AG20443 (cell line): ENCODE measurements at places on chromosomes 16 and 17.
A peak's percentile ranks its signal among the peaks of the same experiment; 100 is the strongest.

GRCh38 chr16:85891776-85892166, 7.2 kb upstream of the IRF8 start:
- DNase-seq = no peak

DNA sequence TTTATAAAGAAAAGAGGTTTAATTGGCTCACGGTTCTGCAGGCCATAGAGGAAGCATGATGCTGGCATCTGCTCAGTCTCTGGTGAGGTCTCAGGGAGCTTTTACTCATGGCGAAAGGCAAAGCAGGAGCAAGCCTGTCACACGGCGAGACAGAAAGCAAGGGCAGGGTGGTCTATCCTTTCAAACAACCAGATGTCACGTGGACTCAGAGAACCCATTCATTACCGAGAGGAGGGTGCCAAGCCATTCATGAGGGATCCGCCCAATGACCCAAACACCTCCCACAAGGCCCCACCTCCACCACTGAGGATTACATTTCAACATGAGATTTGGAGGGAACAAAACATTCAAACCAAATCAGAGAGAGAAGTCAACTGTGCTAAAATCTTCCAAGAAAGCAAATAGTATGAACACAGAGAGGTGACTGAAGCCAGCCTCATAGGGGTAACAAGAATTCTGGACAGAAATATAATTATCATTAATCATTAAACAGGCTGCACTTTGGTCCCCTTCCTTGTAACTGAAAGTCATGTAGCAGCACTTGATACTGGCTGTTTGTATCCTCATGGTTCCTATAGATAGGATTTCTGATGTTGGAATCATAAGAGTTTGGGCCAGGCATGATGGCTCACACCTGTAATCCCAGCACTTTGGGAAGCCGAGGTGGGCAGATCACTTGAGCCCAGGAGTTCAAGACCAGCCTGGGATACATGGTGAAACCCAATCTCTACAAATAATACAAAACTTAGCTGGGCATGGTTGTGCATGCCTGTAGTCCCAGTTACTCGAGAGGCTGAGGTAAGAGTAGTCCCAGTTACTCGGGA, 52.5 kb upstream of the B4GALNT2 start:
- DNase-seq = no peak

- DNase-seq = no peak
These were observed 32.9 kb downstream of the CFAP20 start for GRCh38 chr16:58096249-58096648.

- DNase-seq = peak; percentile 87
These were observed 25.6 kb downstream of the IGSF6 start for GRCh38 chr16:21626659-21627277.

DNA sequence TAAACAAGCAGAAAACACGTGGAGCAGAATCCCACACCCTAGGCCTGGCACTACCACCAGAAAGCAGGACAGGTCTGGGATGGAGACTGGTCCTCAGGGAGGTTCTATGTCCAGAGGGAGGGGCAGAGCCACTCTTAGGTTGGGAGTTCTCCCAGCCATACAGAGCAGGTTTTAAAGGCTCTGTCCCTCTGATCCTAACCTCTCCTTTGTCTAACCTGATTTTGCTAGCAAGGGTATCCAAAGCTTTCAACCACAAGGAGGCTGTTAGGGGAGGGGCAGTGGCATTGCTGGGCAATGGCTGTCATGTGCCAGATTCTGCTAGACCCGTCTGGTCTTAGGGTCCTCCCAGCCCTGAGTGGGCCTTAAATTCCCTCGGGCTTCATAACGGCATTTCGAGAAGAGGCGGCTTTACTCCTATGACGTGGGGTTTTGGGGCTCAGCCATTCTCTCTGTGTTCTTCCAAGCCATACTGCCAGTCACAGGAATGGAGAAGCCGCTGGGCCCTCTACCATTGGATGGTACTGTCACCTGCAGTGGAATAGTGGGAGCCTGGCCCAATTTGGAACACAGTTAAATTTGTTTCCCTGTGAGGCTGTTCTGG, 5.7 kb downstream of the TPPP3 start:
- no peak for DNase-seq

- no peak for DNase-seq
These were observed 2.4 kb upstream of the PRR15L start for GRCh38 chr17:47959825-47960655.

- DNase-seq = no peak
These were observed 50.7 kb downstream of the NT5M start for GRCh38 chr17:17353625-17354484.

DNA sequence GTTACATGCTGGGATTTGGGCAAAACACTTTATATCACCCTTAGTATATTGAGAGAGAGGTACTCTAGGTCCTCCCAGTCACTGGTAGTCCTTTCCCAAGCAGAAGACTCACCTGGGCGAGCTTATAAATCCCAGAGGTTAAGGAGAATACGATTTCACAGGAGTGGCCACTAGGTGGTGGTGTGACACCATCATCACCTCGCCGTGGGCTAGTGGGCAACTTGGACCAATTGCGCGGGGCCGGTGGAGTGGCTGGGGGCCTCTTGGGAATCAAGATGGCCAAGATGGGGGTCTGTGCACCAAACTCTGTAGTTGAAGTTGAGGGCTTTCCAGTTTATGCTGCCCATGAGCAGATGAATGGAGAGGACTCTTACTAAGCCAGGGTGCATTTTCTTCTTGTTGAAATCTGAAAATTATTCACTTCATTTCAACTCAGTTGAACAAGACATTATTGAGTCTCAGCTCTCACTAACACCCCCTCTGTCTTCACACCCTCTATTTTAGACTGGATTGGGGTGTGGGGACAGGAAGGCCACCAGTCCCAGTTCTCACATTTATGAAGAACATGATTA, 38.2 kb upstream of the PIRT start:
- peak; percentile 58 for DNase-seq

DNA sequence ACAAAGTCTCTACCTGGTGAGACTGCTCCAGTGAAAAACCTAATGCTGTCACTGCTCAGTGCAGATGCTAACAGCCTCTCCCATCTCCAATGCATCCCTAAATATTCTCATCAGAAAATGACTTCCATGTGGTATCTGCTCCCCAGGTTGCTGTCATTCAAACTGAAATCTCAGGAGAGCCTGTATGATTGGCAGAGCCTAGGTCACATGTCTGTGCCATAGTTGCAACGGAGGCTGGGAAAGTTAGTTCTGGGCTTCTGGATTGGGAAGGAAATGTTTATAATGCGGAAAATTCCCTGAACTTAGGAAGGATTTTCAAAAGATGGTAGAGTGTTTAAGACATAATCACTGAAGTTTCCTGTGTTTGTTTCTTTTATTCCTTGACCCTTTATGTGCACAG, 206.4 kb upstream of the ZKSCAN2 start:
- no peak for DNase-seq

- peak; percentile 72 for DNase-seq
These were observed 34.8 kb downstream of the TIMM22 start for GRCh38 chr17:1031711-1032110.

DNA sequence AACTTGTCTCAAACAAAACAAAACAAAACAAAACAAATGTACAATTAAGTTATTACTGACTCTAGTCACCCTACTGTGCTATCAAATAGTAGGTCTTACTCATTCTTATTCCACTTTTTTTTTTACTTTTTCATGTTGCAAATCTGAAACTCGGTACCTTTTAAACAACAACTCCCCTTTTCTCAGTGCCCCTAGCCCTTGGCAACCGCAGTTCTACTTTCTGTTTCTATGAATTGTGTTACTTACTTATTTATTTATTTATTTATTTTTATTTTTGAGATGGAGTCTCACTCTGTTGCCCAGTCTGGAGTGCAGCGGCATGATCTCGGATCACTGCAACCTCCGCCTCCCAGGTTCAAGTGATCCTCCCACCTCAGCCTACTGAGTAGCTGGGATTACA, 104.0 kb downstream of the SLC39A11 start:
- no peak for DNase-seq

DNA sequence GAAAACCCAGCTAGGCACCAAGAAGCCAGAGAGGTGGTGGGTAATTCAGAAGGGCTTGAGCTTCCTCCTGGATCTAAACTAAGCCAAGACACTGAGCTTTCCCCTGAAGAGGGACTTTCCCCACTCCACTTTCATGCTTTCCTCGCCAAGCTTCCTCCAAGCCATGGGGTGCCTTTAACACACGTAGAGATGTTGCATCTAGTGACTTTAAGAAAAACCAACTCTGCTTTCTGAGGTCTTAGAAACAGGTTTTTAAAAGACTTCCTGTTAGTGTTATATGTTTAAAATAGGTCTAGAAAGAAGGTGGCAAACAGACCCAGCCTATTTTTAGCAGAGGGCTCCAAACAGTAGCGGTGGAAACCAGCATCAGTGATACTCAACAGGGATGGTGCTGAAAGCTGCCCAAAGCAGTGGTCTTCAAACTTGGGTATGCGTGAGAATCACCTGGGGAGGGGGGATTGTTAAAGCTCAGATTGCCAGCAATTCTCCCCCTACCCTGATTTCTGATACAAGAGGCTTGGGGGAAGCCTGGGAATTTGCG, 585.6 kb downstream of the CDH13 start:
- no peak for DNase-seq

DNA sequence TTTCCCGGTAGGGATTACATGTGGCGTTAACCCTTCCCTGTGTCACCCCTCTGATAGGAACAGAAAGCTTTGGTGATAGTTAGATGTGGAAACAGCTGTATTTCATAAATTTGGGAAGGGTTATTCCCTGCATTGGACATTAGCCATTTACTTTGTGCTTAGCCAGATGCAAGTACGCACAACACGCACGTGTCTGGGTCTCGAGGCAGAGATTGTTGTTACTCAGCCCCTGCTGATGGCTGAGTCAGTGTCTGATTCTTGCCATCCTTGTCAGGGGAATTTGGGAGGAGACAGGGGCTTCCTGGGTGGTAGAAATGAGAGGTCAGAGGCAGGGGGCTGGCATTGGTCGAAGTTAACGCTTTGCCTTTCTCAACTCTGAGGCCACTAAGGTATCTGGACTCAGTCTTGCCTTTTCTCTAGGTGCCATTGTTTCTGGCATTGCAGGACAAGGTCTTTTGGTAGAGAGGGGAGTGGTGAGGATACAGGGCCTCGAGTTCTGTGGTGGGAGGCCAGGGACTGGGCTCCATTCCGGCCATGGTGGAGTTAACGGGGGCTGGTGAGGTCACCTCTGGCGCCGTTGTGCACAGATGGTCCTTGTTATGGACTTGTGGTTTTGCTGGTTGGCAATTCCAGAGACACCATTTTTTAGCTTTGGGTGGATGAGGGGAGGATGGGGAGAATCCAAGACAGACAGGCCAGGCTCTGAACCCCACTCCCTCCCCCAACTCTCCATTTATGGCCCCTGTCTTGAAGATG, 8.2 kb downstream of the MMP2 start:
- peak; percentile 90 for DNase-seq

- no peak for DNase-seq
These were observed 27.7 kb upstream of the IL21R start for GRCh38 chr16:27374221-27374803.

GRCh38 chr16:23801378-23801777, 34.4 kb upstream of the PRKCB start:
- peak; percentile 81 for DNase-seq

DNA sequence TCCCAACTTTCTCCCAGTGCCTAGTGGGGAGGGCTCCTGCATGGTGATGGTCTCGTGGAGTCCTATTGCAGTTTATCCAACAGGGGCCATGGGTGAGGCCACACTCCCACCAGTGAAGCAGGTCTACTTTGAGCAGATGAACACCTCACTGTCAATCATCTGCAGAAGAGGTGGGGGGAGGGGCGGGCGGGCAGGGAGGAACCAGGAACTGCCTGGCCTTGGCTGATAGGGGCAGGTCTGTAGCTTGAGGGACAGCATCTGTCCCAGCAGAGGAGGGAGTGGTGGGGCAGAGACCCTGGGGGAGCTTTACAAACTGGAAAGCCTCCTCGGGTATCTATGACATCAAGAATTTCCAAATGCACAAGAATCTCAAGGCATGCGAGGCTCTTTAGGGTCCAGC, 58.7 kb upstream of the ZNF423 start:
- no peak for DNase-seq

- no peak for DNase-seq
These were observed 1.8 kb downstream of the IL27 start for GRCh38 chr16:28504707-28505404.

DNA sequence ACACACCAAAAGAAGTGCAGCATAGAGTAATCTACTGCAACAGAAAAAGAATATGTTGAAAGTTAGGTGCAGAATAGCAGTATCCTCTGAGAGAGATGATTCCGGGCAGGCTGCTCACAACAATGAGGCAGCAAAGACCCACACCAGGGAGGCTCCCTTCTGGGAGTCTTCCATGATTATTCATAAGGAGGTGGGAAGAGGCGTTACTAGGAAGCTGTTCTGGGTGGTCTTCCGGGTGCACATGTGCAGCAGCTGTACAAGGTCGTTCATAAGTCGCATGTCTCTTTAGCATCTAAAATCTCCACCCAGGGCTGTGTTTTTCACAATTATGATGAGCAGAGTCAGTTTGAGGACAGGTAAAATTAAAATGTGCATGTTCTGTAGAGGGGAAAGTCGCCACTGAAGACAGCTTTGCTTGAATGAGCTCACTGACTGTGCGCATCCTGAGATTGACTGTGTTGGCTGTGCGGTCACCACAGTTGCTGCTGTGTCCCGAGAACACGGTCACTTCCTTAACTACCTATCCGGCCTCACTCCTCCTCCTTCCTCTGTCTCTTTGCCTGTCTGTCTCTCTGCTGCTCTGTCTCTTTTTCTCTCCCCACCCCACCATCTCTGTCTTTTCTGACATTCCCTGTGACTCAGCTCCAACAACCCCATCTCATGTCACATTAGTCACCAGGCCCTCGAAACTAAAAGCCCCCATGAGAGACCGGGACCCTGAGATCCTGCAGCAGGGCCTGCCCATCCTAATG, 125.5 kb upstream of the HSBP1 start:
- no peak for DNase-seq

GRCh38 chr16:71185347-71185746, 45.2 kb downstream of the HYDIN start:
- no peak for DNase-seq

- no peak for DNase-seq
These were observed 2.6 kb upstream of the NDE1 start for GRCh38 chr16:15647294-15648014.

DNA sequence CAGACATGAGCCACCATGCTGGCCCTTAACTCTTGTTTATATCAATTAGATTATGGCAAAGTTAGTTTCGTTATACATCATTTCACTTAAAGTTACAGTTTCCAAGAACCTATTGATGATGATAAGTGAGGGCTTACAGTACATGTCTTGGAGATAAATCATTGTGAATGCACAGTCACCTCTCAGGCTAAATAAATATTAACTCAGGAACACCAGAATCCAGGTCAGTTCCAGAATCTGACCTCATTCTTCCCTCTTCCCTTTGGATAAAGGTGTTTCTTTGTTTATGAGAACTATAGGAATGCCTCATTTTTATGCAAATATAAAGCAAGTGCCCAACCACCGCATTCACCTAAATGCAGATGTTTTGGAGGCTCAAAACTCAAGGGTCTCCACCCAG, 48.4 kb upstream of the CRYM start:
- no peak for DNase-seq

DNA sequence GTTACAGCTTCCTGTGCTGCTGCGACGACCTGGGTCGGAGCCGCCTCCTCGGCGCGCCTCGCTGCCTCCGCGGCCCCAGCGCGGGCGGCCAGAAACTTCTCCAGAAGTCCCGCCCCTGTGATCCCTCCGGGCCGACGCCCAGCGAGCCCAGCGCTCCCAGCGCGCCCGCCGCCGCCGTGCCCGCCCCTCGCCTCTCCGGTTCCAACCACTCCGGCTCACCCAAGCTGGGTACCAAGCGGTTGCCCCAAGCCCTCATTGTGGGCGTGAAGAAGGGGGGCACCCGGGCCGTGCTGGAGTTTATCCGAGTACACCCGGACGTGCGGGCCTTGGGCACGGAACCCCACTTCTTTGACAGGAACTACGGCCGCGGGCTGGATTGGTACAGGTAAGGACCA, 746 bp downstream of the HS3ST2 start:
- no peak for DNase-seq
